ENCODE measurements at places on chromosomes 12 and 14.

DNA sequence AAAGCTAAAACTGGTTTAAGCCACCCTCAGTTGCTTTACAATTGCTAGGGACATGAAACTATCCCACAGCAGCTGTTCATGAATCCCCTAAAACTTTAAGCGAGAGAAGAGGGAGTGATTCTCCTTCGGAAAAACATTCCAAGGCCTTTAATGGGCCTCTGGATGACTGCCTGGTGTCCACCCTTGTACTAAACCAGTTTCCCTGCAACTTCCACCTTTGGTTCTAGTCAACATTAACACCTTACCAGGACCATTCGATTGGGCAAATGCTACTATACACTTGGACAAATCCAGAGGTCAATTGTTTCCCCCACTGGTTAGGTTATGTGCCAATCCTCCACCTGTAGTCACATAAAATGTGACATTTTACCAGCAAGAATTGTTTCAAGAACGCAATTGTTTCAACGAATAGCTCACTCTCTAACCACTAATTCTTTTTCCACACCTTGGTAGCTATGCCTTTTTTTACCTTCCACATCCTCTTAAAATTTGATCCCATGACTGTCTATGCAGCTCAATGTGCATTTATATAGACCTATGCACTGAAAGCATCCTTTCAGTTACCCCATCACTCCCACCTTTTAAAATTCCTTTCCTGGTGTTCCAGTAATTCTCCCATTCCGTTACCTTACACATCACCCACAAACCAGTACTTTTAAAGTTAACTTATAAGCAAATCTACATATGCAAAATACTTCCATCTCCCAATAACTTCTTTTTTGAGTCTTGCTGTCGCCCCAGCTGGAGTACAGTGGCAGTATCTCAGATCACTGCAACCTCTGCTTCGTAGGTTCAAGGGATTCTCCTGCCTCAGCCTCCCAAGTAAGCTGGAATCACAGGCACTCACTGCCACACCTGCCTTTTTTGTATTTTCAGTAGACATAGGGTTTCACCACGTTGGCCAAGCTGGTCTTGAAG, 3.6 kb downstream of the UBC start:
- DNase-seq, result no peak

DNA sequence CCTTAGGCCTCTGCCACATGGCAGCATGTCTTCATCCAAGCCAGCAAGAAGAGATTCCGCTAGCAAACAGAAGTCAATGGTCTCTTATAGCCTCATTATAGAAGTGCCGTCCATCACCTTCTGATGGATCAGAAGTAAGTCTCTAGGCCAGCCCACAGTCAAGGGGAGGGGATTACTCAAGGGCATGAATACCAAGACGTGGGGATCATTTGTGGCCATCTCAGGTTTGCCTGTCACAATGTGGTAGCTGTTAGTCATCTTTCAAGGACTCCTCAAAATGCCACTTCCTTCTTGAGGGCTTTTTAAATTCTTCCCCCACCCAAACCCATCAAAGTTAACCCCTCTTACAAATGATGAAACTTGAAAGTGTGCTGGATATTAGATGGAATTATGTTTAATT, 8.1 kb upstream of the ADCY6 start:
- DNase-seq, result no peak

DNA sequence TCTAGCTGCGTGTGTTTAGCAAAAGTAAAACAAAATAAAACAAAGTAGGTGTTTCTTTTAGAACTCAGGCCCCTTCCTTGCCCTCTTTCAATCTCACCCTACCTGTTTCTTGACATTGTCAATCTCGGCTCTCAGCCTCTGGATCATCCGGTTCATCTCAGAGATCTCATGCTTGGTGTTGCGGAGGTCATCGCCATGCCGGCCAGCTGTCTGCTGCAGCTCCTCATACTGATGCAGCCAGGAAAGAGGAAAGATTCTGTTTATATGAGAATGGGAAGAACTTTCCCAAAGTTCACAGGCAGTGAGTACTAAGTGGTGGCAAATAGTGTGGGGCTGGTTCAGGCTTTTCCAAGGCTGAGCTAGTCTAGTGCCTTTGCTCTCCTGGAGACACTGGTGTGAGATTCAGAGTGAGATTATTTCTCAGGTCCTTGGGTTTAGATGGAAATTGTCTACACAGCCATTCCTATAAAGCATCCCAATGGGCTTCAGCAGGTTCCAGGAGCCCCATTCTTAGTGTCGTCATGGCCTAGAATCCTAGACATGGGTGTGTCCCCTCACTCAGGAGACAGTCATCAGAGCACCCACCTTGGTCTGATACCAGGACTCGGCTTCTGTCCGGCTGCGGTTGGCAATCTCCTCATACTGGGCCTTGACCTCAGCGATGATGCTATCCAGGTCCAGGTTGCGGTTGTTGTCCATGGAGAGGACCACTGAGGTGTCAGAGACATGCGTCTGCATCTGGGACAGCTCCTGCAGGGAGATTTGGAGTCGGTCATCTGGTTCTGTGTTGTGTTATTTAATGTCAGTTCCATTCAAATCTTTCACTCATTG, 3.0 kb downstream of the KRT5 start:
- no peak for DNase-seq

- DNase-seq, result peak; percentile 82
These were observed 186.0 kb upstream of the BCL2L14 start for GRCh38 chr12:11884706-11885105.

DNA sequence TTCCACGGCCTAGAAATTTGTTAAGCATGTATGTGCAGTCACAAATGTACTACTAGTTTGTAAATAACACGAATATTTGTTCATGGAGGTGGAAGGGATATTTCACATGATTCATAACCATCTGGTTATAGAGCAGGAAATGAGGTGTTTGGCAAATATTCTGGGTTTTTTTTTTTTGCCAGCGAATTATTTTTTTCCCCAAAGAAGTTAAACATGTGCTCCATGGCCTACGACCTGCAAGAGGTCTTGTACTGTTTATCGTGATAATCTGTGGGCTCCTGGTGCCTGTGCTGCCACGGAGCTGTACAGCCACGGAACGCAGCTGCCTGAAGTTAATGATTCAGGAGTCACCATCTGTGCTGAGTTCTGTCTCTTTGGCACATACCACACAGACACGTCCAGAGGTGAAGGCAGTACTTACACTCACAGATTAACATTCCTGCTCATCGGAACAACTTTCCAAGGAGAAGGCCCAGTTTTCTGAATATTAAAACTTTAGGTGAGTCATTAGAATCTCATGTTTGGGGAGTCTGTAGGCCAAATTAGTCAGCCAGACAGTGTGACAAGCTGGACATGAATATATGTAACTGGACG, 156.3 kb downstream of the TMX1 start:
- peak; percentile 73 for DNase-seq

DNA sequence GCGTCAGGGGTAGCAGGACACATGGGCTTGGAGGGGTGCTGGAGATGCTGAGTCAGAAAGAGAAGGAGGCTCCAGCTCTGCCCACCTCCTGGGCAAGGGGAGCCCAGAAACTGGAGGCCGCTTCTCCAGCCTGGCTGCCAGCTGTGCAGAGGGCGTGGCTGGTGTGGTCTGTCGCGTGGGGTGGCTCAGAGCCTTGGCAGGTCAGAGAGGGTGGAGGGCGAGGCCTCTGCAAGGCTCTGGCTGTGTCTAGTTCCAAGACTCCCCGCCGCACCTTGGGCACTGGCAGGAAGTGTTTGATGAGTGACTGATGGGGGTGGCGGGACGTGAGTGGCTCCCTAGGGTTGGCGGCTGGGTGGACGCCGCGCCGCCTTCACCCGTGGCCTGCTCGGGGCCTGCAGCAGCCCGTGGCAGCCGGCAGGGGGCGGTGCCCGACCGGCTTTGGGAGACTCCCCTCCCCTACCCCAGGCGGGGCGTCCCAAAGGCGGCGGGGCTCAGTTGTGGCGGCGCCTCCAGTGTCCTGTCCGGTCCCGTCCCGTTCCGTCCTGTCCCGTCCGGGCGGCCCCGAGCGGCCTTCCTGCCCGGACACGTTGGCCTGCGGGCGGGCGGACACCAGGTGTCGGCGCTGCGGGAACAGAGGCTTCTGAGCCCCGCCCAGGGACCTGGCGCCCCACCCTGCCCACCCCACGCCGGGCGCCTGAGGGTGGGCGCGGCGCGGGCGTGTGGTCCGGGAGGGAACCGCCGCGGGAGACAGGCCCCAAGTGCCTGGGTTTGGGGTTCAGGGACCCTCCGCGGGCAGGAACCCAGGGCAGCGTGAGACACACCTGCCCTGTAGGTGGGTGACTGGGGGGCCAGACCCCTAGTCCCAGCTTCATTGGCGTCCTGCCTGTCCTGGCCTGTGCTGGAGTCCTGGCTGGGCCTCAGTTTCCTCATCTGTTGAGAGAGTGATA, 39.7 kb downstream of the KRT80 start:
- peak; percentile 90 for DNase-seq

DNA sequence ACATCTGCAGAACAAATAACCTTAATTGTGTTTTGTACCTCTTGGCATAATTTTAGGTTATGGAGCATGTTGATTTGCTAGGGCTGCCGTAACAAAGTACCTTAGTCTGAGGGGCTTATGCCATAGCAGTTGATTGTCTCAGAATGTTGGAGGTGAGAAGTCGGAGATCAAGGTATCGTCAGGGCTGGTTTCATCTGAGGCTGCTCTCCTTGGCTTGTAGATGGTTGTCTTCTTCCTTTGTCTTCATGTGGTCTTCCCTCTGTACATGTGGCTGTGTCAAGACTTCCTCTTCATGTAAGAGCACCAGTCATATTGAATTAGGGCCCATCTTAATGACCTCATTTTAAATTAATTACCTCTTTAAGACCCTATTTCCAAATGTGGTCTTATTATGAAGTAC, 64.4 kb upstream of the PTHLH start:
- no peak for DNase-seq

- peak; percentile 76 for DNase-seq
These were observed 75.4 kb downstream of the WDR20 start for GRCh38 chr14:102215071-102215470.

- DNase-seq, result no peak
These were observed 16.9 kb upstream of the PPP1R1A start for GRCh38 chr12:54605138-54605970.

DNA sequence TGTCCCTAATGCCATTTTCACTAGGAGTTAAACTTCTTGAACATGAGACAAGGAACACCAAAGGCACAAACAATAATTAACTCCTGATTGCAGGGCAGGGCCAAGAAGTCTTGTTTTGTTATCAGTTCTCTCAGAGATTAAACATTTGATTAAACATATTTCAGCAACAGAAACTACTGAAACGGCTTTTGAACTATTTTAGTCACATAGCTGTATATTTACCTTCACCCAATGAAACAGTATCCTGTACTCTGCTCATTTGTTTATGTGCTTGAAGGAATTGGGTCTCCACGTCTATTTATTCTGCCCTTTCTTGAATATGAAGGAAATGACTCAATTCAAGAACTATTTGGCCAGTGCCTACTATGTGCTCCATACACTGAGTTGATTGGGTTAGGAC, 51.3 kb upstream of the PTCSC3 start:
- no peak for DNase-seq

DNA sequence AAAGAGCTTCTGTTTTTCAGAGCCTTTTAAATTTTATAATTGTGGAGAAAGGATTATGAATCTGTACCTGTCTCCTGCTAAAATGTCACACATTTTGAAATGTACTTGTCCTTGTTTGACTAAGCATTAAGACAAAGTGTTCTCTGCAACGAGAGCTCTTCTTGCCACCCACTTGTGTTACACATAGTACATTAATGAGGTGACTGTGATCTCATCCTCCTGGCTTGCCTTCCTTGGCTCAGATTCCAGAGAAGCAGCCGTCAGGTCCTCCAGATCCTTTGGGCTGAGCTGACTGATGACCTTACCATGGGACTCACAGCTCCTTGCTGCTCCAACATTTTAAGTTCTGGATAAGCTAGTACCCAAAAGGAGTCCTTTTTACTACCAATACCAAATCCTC, 81.4 kb downstream of the BBS10 start:
- DNase-seq, result peak; percentile 74

GRCh38 chr14:101108579-101109346, 205.2 kb upstream of the RTL1 start:
- no peak for DNase-seq

- DNase-seq, result peak; percentile 87
These were observed 238.2 kb upstream of the SSTR1 start for GRCh38 chr14:37969511-37969979.

DNA sequence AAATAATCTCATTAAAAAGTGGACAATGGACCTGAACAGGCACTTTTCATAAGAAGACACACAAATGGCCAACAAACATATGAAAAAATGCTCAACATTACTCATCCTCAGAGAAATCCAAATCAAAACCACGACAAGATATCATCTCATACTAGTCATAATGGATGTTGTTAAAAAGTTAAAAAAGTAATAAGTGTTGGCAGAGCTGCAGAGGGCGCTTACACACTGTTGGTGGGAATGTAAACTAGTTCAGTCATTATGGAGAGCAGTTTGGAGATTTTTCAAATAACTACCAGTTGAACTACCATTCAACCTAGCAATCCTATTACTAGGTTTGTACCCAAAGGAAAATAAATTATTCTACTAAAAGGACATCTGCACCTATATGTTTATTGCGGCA, 47.2 kb downstream of the FOXG1 start:
- DNase-seq, result no peak

DNA sequence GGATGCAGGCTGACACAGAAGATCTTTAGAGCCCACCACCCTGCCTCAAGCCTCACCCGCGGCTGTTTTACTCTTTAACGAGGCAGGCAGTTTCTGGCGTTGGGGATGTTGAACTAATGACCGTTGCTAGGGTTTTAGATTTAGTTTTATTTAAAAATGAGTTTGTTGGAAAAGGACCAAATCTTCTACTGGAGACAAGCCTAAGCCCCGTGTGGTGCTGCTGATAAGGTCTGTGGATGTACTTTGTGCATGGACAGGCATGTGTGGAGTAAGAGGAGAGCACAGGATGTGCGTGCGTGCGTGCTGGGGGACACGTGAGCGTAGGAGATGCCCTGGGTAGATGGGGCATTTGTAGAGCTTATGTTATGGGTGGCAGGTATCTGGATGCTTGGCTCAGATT, 5.7 kb downstream of the NTF3 start:
- no peak for DNase-seq

- peak; percentile 39 for DNase-seq
These were observed 148.5 kb downstream of the PLCZ1 start for GRCh38 chr12:18589316-18589715.

- no peak for DNase-seq
These were observed 65.4 kb downstream of the PTPRB start for GRCh38 chr12:70571705-70572268.

GRCh38 chr12:14937689-14938088, 648 bp downstream of the ERP27 start:
- peak; percentile 54 for DNase-seq

DNA sequence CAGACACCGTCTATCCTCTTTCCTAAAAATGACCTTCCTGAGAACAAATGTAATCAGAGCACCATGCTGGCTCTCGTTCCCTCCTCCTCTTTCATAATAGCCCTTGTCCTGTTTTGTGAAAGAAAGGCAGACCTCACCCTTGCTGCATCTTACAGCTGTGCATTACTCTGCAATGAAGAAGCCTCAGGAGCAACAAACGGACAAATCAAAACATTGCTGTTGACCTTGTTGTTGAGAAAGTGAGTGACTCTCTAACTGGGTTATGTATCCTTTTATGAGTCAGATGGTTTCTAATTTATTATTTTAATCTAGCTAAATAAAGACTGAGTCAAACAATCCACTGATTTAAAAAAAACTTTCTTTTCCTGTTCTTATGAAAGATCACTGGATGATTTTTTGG, 180.9 kb downstream of the RPS29 start:
- DNase-seq, result no peak

GRCh38 chr12:58269476-58269875, 328.1 kb downstream of the ATP23 start:
- DNase-seq, result no peak

GRCh38 chr14:38405851-38406635, 150.2 kb upstream of the CLEC14A start:
- DNase-seq, result peak; percentile 17

Data from DMS53 (cell line).